ENCODE measurements at places on chromosomes 7 and 10. TPM values are rescaled to one million over a fixed set of nuclear protein-coding genes. Genes with fewer than 3 reads are reported as not detected.

GRCh38 chr7:3482147-3482921, 181.3 kb downstream of the SDK1 start:
- DNase-seq = no peak

Gene PKD2L1
- total RNA-seq = not detected

GRCh38 chr10:17547060-17547459, 70.1 kb downstream of the HACD1 start:
- DNase-seq = no peak

Gene SUN3
- total RNA-seq = not detected

Gene PRPS1L1
- total RNA-seq = not detected

DNA sequence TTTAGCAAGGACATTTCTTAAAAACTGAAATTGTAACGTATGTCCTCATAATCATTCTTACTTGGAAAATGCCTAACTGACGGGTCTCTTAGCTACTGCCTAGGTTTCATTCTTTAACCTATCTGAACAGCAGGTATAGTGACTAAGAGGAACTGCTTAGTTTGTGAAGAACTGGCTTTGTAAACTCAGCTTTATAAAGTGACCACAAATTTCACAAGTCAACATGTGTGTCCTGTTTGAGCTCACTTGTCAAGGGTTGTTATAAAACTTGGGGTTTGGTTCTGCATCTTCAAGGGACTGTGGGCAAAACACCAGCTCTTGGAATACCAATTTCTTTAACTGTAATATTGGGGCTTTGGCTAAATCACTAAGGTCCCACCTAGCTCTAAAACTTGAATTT, 32.2 kb downstream of the MRPS33 start:
- DNase-seq = no peak

DNA sequence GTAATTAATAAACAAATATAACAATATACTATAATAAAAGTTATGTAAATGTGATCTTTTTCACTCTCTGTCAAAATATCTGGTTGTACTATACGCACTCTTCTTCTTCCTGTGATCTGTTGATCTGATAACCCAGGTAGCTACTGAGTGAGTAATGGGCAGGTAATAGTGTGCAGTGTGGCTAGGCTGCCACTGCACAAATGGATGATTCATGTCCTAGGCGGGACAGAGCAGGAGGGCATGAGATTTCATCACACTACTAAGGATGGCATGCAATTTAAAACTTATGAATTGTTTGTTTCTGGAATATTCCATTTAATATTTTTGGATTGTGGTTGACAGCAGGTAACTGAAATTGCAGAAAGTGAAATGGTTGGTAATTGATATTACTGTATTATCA, 44.5 kb downstream of the TAS2R16 start:
- DNase-seq = no peak

Gene DOCK1
- total RNA-seq = 16.8 TPM

DNA sequence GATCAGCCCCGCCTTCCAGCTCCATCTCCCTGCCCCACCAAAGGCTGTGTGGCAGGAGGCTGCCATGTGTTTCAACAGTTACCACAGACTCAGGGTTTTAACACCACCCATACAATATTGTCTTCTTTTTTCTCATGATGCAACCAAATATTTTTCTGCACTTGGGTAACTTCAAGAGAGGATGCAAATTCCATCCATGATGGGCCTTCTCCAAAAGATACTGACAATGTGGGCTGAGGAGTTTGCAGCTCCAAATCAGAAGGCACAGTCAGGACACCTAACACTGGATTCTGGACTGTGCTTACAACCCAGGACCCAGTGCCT, 347.9 kb downstream of the GRID1 start:
- DNase-seq = no peak

Gene ZNF804B
- total RNA-seq = not detected

Gene ASL
- 11.8 TPM for total RNA-seq

- no peak for DNase-seq
Observed at GRCh38 chr10:77415313-77415960, 222.2 kb downstream of the KCNMA1 start.

Gene LIPF
- total RNA-seq = not detected

- no peak for DNase-seq
Observed at GRCh38 chr7:133941496-133941895, 185.6 kb upstream of the LRGUK start.

- no peak for DNase-seq
Observed at GRCh38 chr7:55192723-55193122, 172.4 kb upstream of the LANCL2 start.

Gene TMEM139
- total RNA-seq = 14.8 TPM

DNA sequence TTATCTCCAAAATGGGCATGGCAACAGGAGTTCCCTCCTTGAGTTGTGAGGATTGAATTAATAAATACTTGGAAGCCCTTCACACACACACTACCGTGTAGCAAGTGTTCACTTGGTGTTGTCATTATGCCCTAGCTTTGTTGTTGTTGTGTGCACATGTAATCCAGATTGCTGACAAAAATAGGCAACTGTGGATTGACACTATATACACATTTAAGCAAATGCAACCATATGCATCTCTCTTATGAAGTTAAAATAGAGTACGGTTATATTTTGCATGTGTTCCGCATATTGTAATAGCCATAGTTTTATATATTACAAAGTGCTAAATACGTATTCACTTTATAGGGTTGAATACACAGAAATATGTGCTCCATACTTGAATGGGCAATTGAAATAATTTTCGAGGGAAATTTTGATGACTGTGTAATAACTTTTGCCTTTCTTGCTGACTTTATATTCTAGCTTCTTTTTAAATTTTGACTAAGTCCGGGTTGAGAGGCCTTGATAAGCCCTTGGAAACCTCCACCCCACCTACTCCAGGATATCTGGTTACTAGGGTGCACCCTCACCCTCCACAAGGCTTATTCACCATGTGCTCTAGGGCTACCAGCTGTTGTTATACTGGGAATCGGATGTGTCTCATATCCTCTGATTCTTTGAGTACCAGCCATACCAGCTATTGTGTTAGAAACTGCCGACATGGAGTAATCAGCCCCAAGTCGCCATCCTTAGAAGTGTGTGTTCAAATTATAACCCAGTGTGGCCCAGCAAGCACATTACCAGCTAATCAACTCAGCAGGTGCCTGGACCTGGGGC, 265.0 kb downstream of the CAMK1D start:
- DNase-seq = no peak

- DNase-seq = no peak
Observed at GRCh38 chr7:132783824-132784223, 207.6 kb upstream of the PLXNA4 start.

DNA sequence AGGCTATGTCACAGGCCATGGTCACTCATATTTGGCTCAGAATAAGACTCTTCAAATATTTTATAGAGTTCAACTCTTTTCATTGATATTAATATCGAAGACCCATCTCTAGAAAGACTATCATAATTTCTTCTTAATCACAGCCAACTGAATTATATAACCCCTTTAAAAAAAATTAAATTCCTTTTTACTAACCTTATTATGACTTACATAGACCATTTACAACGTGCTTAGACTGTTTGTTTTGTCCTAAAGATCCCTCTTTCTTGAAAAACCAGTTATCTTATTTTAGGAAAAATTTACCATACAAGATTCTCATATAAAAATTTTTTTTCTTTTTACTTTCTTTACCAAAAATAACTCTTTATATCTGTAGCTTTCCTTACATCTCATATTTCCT, 10.2 kb upstream of the TMEM254 start:
- DNase-seq = no peak

DNA sequence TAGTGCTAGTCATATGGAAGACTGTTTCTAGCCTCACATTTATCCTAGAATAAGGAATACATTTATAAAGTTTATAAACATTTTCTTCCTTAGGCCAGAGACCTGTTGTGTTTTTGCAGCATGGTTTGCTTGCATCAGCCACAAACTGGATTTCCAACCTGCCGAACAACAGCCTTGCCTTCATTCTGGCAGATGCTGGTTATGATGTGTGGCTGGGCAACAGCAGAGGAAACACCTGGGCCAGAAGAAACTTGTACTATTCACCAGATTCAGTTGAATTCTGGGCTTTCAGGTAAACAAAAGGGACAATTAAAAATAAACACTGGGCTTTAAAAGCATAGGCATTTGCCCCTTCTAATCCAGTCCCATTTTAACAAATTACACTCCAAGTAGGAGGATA, 4.2 kb downstream of the LIPF start:
- no peak for DNase-seq

Gene NKX2-3
- not detected for total RNA-seq

Gene PPP3CB
- total RNA-seq = 62.9 TPM

- no peak for DNase-seq
Observed at GRCh38 chr10:100021322-100021721, 11.6 kb upstream of the DNMBP start.

DNA sequence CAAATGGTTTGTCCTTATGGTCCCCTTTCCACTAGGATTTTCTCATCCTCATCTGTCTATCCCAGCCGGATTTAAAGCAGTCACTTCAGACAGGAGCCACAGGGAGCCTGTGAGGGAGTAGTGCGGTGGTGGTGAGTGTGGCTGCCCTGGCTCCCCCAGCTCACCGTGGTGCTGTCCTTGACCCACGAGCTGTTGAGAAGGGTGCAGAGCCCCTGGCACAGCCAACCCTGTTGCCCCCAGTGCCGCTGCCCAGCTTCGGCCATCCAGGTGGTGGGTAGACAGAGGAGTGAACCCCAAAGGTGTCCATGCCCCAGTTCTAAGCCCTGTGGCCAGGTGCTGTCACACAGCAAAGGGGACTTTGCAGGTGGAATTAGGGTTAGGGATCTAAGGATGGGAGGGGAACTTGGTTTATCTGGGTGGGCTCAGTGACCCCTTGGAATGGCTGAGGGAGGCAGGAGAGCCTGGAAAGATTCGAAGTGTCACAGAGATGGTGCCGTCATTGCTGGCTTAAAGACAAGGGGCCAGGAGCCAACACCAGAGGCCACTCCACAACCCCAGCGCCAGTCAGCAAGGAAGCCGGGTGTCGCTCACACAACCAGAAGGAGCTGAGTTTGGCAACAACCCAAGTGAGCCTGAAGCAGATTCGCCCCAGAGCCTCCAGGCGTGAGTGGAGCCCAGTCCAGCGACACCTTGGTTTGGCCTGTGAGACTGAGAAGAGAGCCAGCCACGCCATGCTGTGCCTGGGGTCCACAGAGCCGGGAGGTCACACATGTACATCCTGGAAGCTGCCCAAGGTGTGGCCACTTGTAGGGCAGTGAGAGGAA, 142.4 kb downstream of the ADCY1 start:
- DNase-seq = no peak

Gene EEPD1
- total RNA-seq = 11.5 TPM

All from Right ventricle myocardium inferior (tissue), 1 donor.